Left lung (tissue), 14 donors: ENCODE measurements at places on chromosomes 5 and 9. TPM values are rescaled to one million over a fixed set of nuclear protein-coding genes. Genes with fewer than 3 reads are reported as not detected.
A peak's percentile ranks its signal among the peaks of the same experiment; 100 is the strongest.

GRCh38 chr9:70589571-70590314 lies 175.3 kb upstream of the KLF9 start:
- DNase-seq = no peak

Gene WDR38
- polyA plus RNA-seq = 1.3 TPM

Gene GABRB2
- 1.2 TPM for polyA plus RNA-seq

GRCh38 chr5:132027027-132027426 lies 15.6 kb upstream of the ACSL6 start:
- DNase-seq = no peak

Gene GNPDA1
- 40.2 TPM for polyA plus RNA-seq

DNA sequence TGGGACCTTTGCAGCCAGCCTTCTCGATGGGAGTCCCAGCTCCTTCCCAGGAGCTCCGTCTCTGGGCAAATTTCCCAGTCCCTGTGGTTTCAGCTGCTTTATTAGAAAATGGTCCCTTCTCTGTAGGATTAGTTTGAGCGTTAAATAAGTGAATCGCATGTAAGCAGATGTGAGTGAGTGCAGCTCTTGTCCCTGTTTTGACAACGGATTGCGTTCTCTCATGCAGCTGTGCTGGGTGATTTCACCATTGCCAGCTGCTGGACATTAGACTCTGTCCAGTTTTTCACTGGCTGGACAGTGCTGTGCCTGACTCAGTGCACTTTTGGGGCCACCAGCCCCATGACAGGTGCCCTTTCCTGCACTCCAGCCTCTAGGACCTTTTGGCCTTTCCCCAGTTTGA lies 11.6 kb upstream of the CEL start:
- no peak for DNase-seq

DNA sequence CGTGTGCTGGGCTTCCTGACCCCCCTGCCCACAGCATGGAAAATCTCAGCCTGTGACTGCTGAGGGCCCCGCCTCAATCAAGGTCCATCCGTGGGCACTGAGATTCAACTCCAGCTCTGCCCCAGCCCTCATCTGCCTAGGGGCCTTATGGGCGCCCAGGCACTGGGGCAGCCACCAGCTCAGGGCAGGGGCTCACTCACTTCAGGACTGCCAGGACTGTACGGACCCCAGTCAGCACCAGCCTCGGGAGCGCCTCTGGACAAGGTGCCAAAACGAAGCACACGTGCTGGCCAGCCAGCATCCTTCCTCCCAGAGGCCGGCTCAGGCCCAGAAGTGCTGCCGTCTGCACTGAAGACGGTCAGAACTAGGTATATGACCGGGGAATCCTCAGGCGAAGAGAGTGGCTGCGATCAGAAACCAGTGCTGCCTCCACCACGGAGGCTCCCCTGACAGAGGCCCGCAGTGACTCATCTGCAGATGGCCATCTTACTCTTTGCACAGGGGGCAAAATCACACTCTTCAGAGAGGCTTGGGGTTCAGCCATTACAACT lies 19.6 kb downstream of the CLPTM1L start:
- no peak for DNase-seq

Gene CARD9
- 1.2 TPM for polyA plus RNA-seq

GRCh38 chr5:54589786-54590185 lies 72.2 kb downstream of the SNX18 start:
- no peak for DNase-seq

Gene FABP6
- polyA plus RNA-seq = 1.1 TPM

DNA sequence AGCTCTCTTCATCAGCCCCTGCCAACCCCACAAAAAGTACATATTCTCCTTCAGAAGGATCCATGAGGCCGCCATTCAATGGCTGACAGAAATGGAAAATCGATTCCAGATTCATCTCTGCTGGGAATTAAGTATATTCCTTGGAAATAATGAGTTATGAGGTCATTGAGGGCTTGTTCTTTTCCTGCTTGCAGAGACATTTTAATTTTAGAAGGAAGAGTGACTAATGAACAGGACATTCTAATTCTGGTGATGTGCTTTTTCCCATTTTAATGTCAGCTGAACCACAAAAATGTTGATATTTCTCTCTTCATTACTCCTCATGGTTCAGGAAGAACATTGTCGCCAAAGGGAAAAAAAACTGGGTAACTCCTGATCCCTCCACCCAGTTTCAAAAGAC lies 314.0 kb downstream of the PIK3R1 start:
- DNase-seq = no peak

- no peak for DNase-seq
Measured at GRCh38 chr5:138745268-138745667, 8.0 kb upstream of the CTNNA1 start.

DNA sequence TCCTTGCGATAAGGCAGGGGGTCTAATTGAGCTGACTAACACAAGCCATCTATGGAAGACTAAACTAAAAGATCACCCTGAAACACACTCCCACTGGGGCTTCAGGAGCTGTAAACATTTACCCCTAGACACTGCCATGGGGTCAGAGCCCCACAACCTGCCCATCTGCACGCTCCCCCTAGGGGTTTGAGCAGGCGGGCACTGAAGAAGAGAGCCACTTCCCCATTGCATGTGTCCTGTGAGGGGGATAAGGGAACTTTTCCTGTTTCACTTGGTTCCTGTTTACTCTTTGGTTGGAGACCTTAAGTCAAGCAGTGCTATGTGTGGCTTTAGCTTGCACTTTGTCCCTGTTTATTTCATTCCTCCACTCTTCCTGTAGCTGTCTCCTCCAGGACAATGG lies 1929.5 kb upstream of the CDH9 start:
- DNase-seq = no peak

Gene NRG2
- 7.0 TPM for polyA plus RNA-seq

Gene CHSY3
- polyA plus RNA-seq = 7.5 TPM

Gene ZFP37
- 11.8 TPM for polyA plus RNA-seq

Gene DIPK1B
- polyA plus RNA-seq = 28.9 TPM

GRCh38 chr5:58117542-58117941 lies 342.3 kb downstream of the PLK2 start:
- no peak for DNase-seq

GRCh38 chr5:89729623-89730301 lies 679.8 kb downstream of the CETN3 start:
- no peak for DNase-seq

Gene TMEM215
- polyA plus RNA-seq = not detected

GRCh38 chr5:149667084-149667828 lies 62.9 kb upstream of the PPARGC1B start:
- DNase-seq = no peak

- no peak for DNase-seq
Measured at GRCh38 chr9:114847492-114848417, 41.9 kb upstream of the TNFSF15 start.

DNA sequence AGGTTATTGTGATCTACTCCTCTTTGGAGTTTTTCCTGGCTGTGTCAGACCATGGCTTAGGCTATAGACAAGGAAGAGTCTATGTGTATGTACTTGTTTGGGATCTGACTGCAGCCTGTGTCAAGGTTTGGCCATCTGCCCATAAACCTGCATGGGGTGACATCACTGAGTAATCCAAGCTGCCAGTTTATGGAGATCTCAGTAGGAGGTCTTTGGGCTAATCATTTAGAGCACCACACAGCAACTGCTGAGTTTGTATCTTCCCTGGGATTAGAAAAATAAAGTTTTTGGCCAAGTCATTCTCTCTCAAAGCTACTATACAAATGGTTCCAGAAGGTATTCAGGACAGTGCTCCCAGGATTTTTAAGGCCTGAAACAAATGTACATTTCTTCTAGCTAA lies 65.5 kb upstream of the HSPB3 start:
- DNase-seq = no peak

DNA sequence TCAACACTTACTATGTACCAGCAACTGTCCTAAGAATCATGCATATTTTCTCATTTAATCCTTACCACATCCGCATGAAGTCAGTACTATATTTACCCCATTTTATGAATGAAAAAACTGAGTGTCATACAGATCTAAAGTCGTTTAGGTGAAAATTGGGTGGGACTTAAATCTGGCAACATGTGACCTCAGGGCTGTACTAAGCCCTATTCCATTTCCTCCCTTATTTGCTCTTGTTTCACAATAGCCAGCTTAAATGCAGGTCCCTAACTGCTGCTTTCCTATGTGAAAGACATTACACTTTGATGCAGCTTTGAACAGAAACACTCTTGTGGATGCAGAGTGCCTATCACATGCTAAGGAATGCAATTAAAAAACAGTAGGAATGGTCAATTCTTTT lies 2.5 kb upstream of the RAB14 start:
- DNase-seq = no peak

Gene SLC4A9
- polyA plus RNA-seq = 0.10 TPM

Gene ANKRD34B
- 0.04 TPM for polyA plus RNA-seq

DNA sequence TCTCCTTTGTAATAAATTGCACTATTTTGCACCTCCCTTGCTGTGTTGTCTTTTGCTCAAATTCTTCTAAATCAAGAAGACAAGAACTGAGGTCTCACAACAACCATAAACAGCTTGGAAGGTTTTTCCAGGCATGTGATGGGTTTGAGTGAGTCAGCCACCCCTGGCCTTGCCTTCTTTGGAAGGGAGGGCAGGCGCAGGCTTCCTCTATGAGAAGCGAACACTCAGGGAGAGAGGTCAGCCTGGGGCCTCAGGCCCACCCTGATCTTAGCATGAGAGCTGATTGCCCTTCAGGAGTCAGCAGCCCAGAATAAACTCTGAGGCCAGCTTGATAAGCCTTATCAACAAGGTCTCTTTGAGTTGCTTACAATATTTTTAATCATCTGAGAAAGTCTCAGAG lies 31.6 kb downstream of the S1PR3 start:
- DNase-seq = peak; percentile 59

DNA sequence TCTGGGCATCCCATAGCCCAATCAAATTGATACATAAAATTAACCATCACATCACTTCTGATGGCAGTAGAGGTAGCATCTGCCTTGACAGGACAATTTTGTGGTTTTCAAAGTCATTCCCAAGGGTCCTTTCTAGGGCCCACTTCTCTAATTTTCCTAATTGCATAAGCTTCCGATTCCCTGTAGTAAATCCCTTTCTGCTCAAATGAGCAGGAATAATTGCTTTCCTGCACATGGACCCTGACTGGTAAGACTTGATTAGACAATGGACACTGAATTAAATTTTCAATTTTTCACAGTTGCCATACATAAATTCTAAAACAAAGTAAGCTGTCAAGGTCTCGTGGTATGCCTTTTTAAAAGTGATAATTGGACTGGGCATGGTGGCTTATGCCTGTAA lies 22.0 kb upstream of the IL17B start:
- no peak for DNase-seq
